ENCODE measurements at places on chromosomes 13 and 19. TPM values are rescaled to one million over a fixed set of nuclear protein-coding genes. Genes with fewer than 3 reads are reported as not detected.

DNA sequence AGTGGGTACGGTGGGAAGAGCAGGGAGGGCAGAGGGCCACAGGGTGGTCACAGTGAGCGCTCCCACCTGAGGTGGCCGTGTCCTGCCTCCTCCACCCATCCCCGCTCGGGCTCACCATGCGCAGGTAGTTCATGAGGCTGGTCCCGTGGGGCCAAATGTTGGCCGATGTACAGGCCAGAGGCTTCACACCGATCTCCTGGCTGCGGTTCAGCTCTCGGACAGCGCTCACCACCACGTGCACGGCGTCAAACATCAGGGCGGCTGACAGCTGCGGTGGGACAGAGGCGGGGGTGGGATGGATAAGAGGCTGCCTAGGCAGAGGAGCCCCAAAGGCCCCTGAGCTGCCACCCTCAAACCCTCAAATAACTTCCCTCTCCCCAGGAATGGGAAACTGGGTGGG is 15.8 kb downstream of the GRIK5 start:
- DNase-seq, result no peak
- H3K36me3 ChIP-seq, result no peaks in the 10 kb centered on the region
- no peak overlapping the region for H3K27ac ChIP-seq
- H3K4me1 ChIP-seq, result no peaks in the 10 kb centered on the region

GRCh38 chr19:1747285-1748114 is 5.8 kb upstream of the ONECUT3 start:
- H3K27me3 ChIP-seq, result peaks cover 89% of the 10 kb centered on the region
- H3K27ac ChIP-seq, result no peak overlapping the region
- H3K36me3 ChIP-seq, result no peaks in the 10 kb centered on the region
- peak overlapping the region; percentile 46 for H3K4me3 ChIP-seq
- DNase-seq, result no peak

S1PR4 gene
- 129 TPM for total RNA-seq

DNA sequence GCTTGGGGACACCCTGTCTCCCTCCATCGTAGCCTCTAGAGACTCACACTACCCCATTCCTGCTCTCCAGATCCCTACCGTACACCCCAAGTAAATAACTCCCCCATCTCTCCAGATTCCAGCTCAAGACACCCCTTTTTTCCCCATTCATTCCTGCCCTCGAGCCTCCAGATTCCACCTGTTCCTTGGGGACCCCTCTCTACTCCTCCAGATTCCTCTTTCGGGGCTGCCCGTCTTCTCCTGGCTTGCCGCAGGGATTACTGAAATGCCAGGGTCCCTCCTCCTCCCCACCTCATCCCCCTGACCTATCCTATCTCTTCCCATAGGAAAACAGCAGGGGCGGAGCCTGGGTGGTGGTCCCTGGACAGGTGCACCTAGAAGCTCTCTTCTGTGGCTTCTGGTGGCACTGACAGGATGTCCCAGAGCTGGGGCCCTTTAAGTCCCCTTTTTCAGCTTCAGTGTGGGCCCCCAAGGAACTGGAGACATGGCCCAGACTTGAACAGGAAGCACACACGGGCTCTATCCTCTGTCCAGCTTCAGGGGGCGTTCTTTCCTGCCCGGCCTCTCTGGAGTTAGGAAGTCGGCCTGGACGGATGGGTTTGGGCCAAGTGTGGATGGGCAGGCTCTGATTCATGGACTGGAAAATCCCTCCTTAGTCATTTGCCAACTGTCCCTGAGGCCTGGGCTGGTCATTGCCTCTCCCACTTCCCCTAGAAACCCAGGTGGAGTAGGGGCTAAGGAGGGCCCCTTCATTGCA is 1.2 kb downstream of the ZSWIM4 start:
- peak overlapping the region; percentile 56 for H3K4me3 ChIP-seq
- H3K4me1 ChIP-seq, result peaks cover 23% of the 10 kb centered on the region
- no peaks in the 10 kb centered on the region for H3K36me3 ChIP-seq
- DNase-seq, result peak; percentile 32
- H3K27me3 ChIP-seq, result no peaks in the 10 kb centered on the region

DNA sequence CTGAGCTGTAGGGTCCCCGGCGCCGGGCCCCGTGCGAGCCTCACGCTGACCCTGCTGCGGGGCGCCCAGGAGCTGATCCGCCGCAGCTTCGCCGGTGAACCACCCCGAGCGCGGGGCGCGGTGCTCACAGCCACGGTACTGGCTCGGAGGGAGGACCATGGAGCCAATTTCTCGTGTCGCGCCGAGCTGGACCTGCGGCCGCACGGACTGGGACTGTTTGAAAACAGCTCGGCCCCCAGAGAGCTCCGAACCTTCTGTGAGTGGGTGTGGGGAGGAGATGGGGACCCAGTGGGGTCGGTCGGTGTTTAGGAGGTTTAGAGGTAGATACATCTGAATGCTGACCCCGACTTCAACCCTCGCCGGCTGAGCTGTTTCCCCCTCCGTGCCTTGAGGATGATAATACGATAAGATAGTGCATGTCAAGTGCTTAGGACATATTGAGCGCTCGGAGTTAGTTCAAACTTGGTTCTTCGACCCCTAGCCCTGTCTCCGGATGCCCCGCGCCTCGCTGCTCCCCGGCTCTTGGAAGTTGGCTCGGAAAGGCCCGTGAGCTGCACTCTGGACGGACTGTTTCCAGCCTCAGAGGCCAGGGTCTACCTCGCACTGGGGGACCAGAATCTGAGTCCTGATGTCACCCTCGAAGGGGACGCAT is 1.9 kb downstream of the ICAM5 start:
- no peak overlapping the region for H3K27ac ChIP-seq
- no peaks in the 10 kb centered on the region for H3K36me3 ChIP-seq
- DNase-seq, result peak; percentile 73
- H3K4me3 ChIP-seq, result peak overlapping the region; percentile 47

DNA sequence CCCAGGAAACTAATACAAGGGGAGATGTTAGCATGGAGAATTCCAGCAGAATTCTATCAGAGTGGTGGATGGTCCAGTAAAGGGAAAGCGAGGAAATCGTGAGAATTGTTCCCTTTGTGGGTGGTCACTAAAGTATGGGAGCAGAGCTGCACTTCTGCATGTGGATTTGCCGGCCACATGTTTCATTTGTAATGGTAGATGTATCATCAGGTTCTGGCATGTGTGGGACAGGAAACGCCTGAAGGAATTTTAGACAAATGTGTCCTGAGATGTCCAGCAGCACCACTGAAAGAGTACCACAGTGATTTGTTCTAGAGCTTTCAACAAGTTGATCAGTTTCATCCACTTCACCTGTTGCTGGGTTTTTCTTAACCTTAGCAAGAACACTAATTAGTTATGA is 308.4 kb downstream of the SHISA2 start:
- H3K36me3 ChIP-seq, result no peaks in the 10 kb centered on the region
- H3K27ac ChIP-seq, result no peak overlapping the region
- no peaks in the 10 kb centered on the region for H3K27me3 ChIP-seq

TNFSF9 gene
- 11.7 TPM for total RNA-seq
